ENCODE measurements at places on chromosomes 6 and 20.

DNA sequence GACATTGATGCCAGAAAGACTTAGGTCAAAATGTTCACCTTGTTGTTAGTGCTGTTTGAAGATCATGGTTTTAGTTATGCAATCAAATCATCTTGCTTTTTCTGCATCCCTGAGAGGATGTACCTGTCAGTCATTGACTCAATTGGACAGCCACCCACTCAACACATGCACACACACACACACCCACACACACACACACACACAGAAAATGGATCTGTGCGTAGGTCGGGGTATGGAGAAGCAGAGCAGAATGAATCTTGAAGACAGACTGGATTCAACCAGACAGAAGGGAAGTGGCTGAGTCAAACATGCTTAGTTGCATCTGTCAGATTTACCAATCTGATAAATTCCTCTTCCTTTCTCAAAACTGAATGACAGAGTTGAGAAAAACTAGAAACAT is 19.1 kb upstream of the ZSCAN23 start:
- no peak for DNase-seq

- DNase-seq, result no peak
Observed at GRCh38 chr6:163137398-163137881, 277.1 kb upstream of the QKI start.

DNA sequence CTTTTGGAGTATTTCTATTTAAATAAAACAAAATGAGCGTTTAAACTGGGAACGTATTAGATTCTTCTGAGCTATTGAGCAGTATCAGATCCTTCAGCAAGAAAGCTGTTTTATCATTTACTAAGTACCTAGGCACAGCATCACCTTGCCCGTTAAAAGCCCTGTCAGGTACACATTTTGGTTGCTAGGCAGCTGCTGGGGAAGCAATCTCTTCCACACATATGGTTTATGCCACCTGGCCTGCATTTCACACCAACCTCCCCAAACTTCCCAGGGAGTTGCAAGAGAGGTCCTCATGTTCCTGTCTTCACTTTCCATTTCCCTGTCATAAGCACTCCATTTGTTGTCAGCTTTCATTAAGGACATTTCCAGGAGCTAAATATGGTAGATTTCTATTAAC is 400.1 kb downstream of the PLCB1 start:
- no peak for DNase-seq

DNA sequence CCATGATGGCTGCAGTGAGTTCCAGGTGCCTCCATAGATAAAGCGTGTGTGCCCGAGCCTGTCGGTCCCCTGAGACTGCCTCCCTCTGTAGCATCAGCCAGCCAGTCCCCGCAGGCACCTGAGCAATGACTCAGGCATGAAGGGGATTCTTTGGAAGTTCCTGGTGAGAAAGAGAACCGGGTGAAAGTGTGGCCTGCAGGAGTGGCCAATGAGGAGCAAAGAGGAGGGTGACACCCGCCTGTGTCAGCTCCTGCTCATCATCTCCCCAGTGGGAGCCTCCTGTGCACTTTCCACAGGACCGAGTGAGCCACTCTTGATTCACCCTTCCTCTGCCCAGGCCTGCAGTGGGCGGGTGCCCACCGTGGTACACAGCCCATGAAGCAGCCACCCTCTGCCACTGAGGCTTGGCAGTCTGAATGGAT is 71.2 kb upstream of the PTPN1 start:
- no peak for DNase-seq

DNA sequence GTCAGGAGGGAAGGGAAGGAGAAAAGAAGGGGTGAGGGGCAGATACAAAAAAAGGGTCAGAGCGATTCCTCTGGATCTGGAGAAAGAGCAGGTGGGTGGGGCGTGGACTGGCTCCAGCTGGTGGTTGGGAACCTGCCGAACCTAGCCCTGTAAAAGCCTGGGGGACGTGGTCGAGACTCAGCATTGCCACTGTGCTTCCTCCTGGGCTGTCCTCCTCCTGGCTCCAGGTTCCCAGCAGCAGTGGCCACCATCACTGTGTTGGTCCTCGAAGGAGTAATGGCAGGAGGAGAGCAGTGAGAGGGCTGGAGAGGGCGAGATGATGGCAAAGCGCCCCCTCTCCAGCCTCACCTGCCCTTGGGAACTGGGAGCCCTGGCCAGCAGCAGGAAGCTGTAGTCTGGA is 3.5 kb upstream of the RAET1L start:
- no peak for DNase-seq

DNA sequence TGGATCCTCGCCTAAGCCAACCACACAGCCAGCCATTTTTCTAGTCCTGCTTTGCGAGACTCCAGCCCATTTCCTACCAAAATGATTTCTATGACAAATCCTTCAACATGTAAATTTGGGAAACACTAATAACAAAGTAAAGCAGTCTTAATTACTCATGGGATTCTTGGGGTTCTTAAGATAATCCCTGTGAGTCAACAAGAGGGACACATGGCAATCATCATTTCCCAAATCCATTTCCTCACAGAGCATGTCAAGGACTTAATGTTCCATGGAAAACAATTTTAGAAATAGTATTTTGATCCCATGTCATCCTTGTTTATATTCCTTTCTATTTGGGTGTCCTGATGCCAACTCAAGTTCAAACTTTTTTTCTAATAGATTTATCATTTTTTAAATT is 322.7 kb upstream of the NOX3 start:
- no peak for DNase-seq

DNA sequence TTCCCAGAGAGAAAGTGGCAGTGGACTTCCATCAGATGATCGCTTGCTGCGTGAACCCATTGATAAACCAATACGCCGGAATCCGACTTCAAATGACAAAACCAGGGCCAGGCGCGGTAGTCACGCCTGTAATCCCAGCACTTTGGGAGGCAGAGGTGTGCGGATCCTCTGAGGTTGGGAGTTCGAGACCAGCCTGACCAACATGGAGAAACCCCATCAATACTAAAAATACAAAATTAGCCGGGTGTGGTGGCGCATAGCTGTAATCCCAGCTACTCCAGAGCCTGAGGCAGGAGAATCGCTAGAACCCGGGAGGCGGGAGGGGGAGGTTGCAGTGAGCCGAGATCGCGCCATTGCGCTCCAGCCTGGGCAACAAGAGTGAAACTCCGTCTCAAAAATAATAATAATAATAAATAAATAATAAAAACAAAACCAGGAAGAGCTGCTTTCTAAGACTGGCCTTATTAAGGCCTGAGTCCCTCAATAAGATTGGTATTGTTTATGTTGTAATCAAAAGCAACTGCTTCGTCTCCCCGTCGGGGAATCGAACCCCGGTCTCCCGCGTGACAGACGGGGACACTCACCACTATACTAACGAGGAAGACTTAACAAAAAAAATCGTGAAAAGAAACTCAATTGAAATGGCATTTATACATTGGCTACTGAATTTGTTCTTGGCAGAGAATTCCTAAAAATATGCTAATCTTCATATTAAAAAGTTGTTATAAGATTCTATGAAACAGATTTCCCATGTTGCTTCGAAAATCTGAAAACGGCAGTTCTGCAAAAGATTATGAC is 110.2 kb upstream of the ZNF184 start:
- no peak for DNase-seq

GRCh38 chr6:142635130-142635529 is 309.8 kb downstream of the HIVEP2 start:
- no peak for DNase-seq

DNA sequence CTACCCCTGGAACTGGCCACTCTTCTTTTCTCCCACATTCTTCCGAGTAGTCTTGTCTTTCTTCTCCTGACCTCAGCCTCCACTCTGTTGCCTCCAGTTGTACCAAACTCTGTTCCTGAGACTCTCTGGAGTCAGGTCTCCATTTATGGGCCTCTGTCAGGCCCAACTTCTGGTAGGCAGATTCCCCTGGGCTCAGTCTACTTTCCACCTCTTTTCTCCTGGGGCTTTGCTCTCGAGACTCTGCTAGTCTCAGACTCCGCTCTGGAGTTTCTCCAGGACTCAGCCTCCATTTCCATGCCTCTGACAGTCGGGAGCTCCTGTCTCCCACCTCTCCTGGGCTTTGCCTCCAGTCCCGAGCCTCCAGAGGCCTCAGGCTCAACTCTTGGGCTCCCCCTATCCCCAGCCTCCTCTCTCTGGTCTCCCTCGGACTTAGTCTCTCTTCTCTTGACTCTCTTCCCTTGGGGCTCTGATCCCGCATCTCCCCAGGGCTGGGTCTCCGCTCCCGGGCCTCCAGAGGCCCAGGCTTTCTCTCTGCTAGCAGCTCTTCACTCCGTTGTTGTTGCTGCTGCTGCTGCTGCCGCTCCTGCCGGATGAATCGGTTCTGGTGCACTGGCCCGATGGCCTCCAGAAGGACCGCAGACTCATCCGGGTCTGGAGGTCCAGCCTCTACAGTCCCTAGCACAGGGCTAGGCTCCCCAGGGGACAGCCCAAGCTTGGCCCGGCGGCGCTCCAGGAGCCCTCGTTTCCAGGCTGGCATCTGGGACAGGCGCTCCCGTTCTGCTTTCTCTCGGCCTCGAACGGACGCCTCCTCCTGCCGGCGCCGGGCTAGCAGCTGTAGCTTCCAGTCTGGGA is 1.1 kb downstream of the PPP1R18 start:
- DNase-seq, result no peak

DNA sequence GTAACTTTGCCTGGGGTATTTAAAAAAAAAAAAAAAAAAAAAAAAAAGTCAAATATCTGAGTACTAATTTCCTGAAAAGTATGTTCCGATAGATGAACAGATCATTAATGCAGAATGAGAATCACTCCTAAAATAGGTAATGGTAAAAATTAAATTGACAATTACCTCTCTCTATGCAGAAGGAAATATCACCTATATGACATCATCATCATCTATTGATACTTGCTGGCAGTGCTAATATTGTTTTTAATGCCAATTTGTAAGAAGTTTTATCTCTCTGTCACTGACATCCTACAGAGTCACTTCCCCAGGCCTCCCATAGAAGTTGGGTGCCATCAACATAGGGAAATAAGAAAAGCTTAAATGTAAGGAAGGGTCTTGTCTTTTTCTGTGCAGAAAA is 29.9 kb downstream of the ADNP start:
- DNase-seq, result no peak

- DNase-seq, result no peak
Observed at GRCh38 chr6:90227673-90228072, 69.0 kb downstream of the BACH2 start.

DNA sequence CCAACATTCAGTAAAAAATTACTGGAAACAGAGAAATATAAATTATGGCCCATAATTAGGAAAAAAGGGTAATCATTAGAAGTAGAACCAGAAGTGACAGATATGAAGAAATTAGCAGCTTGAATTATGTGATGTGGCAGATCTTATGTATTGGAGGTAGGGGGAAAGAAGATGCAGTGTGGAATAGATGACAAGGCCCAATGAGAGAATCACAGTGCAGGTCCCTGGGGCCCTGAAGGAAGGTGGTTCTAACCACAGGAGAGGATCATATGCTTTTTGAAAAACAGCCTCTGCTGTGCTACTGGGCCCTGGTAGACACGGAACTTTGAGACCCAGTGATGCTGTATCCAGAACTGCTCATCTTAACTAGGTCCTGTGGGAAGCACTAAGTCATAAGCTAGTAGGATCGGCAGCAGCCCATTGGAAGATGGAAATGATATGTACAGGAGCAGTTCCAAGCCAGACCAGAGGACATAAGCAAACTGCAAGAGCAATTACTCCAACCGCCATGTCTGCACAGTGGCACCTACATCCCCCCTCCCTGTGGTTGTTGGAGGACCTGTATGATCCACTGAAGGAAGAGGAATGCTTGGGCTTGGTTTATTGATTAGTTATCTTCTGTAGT is 14.2 kb downstream of the HEBP2 start:
- no peak for DNase-seq

DNA sequence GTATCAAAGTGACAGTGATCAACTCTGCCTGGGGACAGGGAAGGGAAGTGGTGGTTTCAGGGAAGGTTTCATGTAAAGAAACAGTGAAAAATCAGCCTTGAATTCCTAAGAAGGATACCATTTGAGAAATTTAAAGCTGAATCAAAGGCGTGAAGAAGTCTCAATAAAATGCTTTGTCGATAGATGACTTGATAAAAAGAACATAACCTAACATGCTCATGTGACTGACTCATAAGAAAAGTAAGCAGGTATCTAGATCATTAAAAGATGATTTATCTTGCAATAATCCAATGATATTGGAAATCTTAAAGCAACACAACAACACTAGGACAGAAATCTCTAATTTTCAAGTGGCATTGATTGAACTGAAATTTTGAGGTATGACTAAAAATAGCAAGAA is 14.3 kb downstream of the EDN1 start:
- no peak for DNase-seq

DNA sequence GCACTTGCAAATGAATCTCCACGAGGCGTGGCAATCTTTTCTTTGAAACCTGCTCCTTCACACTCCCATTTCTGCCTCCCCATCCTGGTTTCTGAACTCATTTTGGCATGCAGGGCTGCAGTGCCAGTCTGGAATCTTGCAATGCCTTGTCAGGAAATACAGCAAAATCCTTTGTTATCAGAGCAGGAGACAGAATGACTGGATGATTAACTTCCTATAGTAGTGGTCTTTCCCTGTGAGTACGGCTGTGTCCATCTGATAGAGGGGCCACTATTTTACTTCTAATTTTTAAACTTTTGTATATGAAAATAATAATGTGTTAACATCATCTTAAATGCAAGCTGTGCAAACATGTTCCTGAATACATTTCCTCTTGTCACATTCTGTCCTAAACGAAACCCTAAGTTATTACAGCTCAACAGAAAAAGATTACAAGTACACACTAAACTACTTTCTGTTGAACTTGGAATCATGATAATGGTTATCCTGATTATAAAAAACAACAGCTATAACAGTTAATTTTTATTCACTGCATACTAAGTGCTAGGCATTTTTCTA is 140.2 kb downstream of the KIF13A start:
- DNase-seq, result no peak

DNA sequence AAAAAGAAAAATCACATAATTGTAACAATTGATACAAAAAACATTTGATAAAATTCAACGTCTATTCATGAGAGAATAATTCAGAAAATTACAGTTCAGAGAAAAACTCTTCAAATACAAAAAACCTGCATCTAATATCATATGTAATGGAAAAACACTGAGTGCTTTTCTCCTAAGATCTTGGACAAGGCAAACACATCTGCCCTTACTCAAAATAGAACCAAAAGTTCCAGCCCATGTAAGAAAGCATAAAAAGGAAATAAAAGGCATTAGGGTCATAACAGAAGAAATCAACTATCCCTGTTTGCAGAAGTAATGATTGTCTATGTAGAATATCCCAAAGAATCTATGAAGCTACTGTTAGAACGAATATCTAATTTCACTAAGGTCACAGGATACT is 721.4 kb downstream of the RFPL4B start:
- no peak for DNase-seq

GRCh38 chr6:162251257-162251656 is 476.3 kb downstream of the PRKN start:
- DNase-seq, result no peak

DNA sequence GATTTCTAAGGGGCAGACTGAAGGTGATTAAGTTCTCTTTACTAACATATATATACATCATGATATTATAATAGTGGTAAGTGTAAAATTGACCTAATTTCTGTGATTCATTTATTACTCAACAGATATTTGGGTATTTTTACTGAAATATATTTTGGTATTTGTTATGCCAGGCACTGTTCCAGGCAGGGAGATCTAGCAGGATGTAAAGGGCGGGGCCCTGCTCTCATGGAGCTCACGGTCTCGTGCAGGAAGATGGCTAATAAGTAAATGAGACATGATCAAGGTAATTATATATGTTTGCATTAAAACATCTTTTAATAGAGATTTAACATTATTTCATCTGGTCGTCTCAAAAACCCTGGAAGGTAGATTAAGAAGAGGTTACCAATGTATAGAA is 27.7 kb downstream of the FAM50B start:
- DNase-seq, result no peak
